EL (cell line): ENCODE measurements at places on chromosomes 7 and 10.
A peak's percentile ranks its signal among the peaks of the same experiment; 100 is the strongest.

GRCh38 chr7:83882551-83882950 lies 233.6 kb upstream of the SEMA3E start:
- DNase-seq, result no peak

DNA sequence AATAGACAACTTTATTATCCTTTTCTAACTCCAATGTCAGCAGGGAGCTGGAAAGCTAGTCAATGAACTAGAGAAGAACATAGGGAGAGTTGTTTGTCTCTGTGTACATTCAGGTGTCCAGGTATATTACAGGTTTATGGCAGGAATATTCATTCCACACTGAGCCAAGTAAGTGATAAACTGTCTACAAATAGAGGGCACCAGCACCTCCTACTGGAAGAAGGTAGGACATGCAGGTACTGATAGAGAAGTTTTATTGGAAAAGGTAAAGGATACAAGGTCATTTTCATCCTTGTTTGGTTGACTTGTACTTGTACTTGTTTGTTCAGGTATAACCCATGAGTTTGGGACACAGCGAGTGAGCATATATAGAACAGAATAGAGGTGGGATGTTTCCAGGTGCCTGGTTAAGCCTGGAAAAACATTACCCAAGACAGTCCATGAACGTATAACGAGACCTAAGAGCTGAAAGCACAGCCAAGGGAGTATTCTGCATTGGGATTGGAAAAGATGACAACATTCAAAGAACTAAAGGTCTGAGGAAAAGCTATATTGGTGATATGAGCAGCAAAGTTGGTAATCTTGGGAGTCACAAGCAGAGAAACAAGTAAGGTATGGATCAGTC lies 61.4 kb upstream of the PPP1R3C start:
- DNase-seq, result peak; percentile 40

GRCh38 chr10:128095027-128095752 lies 31.0 kb downstream of the MKI67 start:
- DNase-seq, result no peak

DNA sequence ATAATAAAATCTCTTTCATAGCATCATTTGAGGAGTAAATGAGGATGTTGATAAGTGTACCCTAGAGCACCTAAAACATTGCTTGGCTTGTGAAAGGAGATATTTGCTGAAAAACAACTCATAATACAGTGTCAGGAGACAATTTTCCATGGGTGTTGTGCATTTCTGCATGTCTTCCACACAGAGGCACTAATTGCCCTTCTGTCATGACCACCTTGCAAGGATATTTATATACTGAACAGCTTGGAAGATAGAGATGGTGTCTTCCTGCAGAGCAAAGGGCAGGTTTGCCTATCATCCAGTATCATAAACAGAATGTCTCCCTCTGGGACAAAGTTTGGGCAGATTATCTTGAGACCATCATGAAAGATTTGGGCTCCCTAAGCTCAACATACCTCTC lies 495.2 kb upstream of the LRRN3 start:
- DNase-seq, result no peak

- DNase-seq, result no peak
Measured at GRCh38 chr10:1048349-1048731, 579 bp downstream of the IDI1 start.

DNA sequence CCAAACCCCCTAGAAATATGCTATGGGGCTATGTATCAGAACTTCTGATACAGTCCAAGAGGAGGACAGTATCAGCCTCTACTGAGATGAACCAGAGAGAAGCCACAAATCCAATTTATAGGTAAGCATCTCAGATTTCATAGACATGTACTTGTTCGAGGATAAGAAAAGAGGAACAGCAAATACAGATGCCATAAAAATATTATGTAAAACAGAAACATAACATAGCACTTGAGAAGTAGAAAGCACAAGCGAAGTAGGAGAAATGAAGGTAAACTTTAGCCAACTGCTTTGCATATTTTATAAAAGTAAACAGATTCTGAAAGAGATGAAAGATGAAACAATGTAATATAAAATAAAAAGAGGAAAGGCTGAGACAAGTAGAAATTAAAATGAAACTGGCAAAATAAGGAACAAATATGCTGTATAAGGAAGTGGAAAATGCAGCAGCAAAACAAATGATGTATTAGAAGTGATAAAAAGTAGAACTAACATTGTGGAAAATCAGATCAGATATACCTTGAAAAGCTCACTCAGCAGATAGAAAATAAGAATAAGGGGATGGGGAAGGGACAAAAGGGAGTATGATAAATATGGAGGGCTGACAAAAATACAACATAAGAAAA lies 135.1 kb downstream of the SKAP2 start:
- DNase-seq, result no peak

GRCh38 chr10:86003201-86003621 lies 363.4 kb downstream of the GRID1 start:
- DNase-seq, result no peak

DNA sequence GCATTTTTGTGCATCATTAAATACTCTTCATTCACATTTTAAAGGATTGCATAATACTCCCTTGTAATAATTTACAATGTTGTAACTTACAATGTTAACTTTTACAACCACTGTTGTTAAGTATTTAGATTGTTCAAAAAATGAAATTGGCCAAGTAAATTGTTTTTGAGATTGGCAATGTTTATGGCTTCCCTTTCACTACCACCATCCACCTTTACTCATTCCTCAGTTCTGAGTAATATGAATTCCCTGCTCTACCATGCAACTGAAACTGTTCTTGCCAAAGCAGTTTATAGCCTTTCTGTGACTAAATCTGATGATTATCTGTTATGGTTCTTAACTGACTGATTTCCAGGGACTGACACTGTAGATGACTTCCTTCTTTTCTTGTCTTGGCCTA lies 80.5 kb upstream of the TMEM106B start:
- DNase-seq, result no peak

GRCh38 chr10:112148331-112148730 lies 35.2 kb downstream of the GPAM start:
- no peak for DNase-seq

- peak; percentile 37 for DNase-seq
Measured at GRCh38 chr7:79452495-79453265, 787 bp downstream of the MAGI2 start.
